ENCODE measurements at places on chromosomes 6 and 20.

- no peaks in the 10 kb centered on the region for H3K36me3 ChIP-seq
- H3K27ac ChIP-seq: no peak overlapping the region
- H3K27me3 ChIP-seq: no peaks in the 10 kb centered on the region
- no peaks in the 10 kb centered on the region for H3K4me1 ChIP-seq
- DNase-seq: no peak
These were observed 1019.5 kb upstream of the CITED2 start for GRCh38 chr6:140393665-140394540.

DNA sequence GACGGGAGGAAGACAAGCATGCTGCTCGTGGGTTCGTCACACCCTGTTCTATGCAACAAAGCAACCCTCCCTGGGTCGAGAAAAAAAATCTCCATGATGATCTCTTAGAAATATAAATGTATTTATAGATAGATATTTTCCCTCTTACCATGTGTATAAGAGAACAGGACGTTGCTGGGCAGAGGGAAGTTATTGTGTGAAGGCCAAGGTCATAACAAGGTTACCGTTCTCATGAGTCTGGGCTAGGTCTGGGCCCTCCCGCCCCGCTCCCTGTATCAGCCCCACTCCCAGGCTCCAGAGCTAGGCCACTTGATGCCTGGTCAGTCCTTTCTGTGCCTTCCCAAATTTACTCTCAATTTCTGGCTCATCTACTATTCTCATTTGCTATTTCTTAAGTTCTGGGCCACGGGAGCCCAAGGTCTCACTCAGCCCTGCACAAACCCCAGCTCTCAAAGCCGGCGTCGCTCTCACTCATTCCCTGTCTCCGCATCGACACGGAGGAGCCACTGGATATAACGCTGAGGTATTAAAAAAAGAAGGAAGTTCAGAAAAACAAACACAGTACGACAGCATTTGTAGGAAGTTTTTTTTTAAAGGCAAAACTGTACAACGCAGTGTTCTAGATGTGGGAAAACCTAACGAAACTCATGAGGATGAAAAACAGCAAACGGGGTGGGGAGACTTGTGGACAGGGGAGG, 96.8 kb downstream of the PSMG4 start:
- peaks cover 7% of the 10 kb centered on the region for H3K4me1 ChIP-seq
- H3K27me3 ChIP-seq: no peaks in the 10 kb centered on the region
- peak overlapping the region; percentile 78 for H3K27ac ChIP-seq
- no peaks in the 10 kb centered on the region for H3K36me3 ChIP-seq
- H3K4me3 ChIP-seq: peak overlapping the region; percentile 63
- peak; percentile 55 for DNase-seq

- no peaks in the 10 kb centered on the region for H3K36me3 ChIP-seq
- no peaks in the 10 kb centered on the region for H3K4me1 ChIP-seq
- no peak overlapping the region for H3K27ac ChIP-seq
- H3K4me3 ChIP-seq: no peak overlapping the region
These were observed 102.6 kb upstream of the LAMP5 start for GRCh38 chr20:9411833-9412232.

DNA sequence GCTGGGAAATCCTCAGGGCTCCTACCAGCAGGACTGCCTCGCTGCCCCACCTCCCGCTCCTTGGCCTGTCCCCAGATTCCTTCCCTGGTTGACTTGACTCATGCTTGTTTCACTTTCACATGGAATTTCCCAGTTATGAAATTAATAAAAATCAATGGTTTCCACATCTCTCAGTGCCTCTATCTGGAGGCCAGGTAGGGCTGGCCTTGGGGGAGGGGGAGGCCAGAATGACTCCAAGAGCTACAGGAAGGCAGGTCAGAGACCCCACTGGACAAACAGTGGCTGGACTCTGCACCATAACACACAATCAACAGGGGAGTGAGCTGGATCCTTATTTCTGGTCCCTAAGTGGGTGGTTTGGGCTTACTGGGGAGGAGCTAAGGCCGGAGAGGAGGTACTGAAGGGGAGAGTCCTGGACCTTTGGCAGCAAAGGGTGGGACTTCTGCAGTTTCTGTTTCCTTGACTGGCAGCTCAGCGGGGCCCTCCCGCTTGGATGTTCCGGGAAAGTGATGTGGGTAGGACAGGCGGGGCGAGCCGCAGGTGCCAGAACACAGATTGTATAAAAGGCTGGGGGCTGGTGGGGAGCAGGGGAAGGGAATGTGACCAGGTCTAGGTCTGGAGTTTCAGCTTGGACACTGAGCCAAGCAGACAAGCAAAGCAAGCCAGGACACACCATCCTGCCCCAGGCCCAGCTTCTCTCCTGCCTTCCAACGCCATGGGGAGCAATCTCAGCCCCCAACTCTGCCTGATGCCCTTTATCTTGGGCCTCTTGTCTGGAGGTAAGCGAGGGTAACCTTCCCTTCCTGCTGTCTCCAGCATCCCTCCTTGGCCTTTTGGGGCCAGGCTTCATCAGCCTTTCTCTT, at the start of gene CFB:
TSS of gene CFB (plus strand) at position 589 of the 863 bp plus-strand sequence. CDS start at position 716, 127 bp downstream.
- no peak within 1 kb of the TSS for H3K27ac ChIP-seq
- H3K27me3 ChIP-seq: no peaks in the 10 kb centered on the region
- H3K36me3 ChIP-seq: no peaks in the 10 kb centered on the region

- no peaks in the 10 kb centered on the region for H3K4me1 ChIP-seq
- no peaks in the 10 kb centered on the region for H3K36me3 ChIP-seq
- DNase-seq: no peak
- H3K27ac ChIP-seq: no peak overlapping the region
These were observed 6.9 kb upstream of the CD40 start for GRCh38 chr20:46111028-46111835.

DNA sequence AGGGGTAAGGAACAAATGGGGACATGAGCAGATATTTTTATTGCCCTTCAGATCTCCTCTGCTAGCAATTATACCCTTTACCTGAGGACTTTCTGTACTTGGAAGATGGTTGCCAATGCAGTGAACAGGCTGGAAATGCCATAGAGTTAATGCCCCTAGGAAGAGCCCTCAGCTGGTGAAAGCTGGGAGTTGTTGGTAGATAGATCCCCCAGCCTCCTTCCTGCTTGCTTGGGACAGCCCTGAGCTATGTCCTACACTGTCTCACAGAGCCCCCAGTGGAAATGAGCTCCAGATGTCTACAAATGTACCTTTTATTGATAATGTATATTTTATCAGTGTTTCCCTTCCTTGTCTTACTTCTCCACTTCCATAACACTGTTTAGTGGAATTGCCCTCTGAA, 87.6 kb upstream of the PAK5 start:
- H3K27me3 ChIP-seq: no peaks in the 10 kb centered on the region
- H3K27ac ChIP-seq: no peak overlapping the region
- H3K4me1 ChIP-seq: no peaks in the 10 kb centered on the region
- H3K36me3 ChIP-seq: no peaks in the 10 kb centered on the region
- no peak for DNase-seq

GRCh38 chr6:45857827-45858226, 157.8 kb downstream of the CLIC5 start:
- H3K4me3 ChIP-seq: no peak overlapping the region

GRCh38 chr6:117564681-117565080, 37.6 kb downstream of the GOPC start:
- H3K4me3 ChIP-seq: no peak overlapping the region
- H3K27ac ChIP-seq: no peak overlapping the region
- no peaks in the 10 kb centered on the region for H3K4me1 ChIP-seq
- no peak for DNase-seq
- H3K36me3 ChIP-seq: no peaks in the 10 kb centered on the region

DNA sequence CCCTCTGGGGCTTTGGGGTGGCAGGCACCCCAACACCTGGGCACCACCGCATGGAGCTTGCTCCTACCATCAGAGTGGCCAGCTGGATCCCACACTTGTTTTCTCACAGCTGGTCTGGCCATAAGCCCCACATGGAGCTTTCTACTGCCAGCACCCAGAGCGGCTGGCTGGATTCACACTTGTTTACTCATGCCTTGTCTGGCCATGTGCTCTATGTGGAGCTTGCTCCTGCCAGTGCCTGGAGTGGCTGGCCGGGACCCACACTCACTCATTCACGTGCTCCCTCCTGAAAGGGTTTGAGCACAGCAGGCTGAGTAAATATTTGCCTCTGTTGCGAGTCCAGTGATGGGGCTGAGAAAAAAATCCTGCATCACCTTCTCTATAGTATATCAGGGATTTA, 487.0 kb downstream of the CD109 start:
- H3K27ac ChIP-seq: no peak overlapping the region
- H3K4me3 ChIP-seq: no peak overlapping the region
- H3K27me3 ChIP-seq: no peaks in the 10 kb centered on the region
- no peaks in the 10 kb centered on the region for H3K4me1 ChIP-seq

- no peak overlapping the region for H3K4me3 ChIP-seq
- H3K27ac ChIP-seq: no peak overlapping the region
- DNase-seq: no peak
These were observed 111.2 kb upstream of the PTCHD4 start for GRCh38 chr6:48222241-48222640.

DNA sequence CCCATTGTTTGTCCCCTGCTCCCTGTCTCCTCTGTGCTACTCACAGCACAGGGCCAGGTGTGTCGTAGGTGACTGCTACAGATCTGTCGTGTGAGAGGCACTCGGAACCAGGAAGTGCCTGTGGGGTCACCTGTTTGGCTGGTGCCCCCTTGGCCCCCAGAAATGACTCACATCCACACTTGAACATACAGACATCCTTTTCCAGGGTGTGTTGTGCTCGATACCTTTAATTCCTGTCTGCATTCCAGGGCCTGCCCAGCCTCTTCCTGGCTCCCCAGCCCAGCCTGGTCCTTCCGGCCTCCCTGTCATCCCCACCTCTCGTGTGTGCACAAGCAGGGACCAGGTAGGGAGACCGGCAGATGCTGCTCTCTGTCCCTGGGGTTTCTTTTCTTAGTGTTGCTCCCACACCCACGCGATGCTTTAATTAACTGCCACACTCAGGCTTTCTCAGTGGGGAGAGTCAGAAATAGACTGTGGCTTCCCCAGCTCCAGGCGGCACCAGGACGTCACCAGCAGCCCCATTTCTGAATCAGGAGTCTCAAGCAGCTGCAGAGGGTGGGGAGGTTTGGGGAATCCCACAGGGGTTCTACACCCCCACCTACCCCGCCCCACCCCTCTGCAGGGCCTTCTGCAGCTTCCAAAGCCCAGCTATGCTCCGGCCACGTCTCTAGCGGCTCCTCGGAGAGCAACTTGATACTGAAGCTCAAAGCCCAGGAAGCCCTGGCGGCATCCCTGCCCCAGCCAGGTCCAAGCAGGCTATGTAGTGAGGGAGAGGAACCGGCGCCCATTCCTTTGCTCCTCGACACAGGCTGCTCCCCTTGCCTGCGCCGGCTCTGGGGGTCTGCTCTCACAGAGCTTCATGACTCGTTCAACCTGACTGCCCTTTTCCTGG, 102.2 kb downstream of the SYCP2 start:
- no peaks in the 10 kb centered on the region for H3K36me3 ChIP-seq
- DNase-seq: no peak

- no peak overlapping the region for H3K27ac ChIP-seq
- DNase-seq: no peak
- H3K4me1 ChIP-seq: no peaks in the 10 kb centered on the region
These were observed 344.8 kb downstream of the THBS2 start for GRCh38 chr6:168908887-168909286.

DNA sequence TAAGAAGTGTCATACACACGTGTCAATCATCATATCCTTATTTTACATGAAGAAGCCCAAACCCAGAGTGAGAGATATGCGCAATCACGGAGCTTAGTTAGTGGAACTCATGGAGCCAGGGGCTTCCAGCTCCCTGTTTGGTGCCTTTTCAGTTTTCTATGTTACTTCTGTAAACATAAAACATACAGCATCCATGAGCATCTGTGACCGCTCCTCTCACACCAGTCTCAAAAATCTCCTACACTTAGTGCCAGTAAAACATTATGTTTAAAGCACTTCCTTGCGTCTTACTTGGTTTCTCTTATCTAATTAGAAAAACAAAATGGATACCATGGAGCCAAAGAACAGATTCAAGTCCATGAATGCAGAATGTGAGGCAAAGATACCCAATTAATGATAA, 240.4 kb downstream of the SLC35F1 start:
- H3K4me3 ChIP-seq: no peak overlapping the region
- no peaks in the 10 kb centered on the region for H3K36me3 ChIP-seq

DNA sequence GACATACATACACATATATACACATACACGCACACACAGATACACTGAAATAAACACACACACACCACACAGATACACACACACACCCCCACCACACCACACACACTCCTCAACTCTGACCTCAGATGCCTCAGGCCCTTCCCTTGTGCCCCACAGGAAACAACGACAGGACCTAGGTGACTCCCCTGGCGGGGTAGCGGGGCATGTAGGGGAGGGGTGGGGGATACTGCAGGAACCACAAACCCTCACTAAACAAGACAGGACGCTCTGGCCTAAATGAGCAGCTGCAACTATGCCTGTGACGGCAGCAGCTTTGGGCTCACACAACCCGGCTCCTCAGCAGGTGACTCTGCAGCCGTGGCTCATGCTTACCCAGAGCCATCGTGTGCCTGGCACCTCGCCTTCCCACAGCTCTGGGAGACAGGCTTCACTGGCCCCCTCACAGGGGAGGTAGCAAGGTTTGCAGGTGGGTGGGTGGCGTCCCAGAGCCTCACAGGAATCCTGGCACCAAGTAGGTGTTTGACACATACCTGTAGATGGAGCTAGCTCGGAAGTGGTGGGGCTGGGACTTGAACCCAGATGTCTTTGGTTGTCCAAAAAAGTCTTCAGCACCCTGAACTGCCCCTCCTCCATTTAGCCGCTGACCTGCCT, 100.8 kb downstream of the GRM4 start:
- no peak overlapping the region for H3K27ac ChIP-seq
- DNase-seq: peak; percentile 17
- H3K36me3 ChIP-seq: no peaks in the 10 kb centered on the region
- H3K4me3 ChIP-seq: no peak overlapping the region

DNA sequence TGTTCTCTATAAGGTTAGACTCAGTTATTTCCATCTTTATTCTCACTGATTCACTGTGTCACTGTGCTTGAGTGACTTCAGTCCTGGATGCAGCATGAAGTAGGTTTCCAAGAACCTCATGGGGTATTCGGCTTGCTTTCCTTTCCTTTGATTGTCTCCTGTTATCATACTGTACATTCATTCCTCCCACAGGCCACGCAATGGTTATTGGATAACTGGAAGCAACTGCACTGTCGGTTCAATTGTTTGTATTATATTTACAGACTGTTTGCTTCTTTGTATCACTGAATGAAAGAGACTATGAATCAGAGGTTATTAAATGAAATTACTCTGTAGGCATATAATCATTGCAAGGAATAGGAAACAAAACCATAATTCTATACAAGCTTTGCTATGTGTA, 129.4 kb downstream of the MAP7 start:
- DNase-seq: no peak
- H3K27ac ChIP-seq: no peak overlapping the region
- H3K36me3 ChIP-seq: no peaks in the 10 kb centered on the region
- H3K4me1 ChIP-seq: no peaks in the 10 kb centered on the region

DNA sequence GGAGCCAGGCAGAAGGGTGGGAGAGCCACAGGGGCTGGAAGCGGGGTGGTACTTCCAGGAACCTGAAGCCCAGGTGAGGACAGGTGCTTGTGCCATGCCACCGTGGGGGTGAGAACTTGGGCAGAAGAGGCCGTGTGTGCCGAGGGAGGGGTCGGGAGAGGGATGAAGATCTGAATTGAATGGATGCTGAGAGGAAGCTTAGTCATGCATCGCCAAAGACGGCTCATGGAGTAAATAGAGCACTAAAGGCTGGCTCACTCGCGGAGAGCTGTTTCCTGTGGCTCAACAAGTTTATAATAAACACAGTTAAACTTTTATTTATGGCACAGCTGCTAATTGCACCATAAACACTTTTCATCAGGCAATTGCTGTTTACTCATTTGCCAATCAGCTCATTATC, 21.7 kb upstream of the MYT1 start:
- H3K4me3 ChIP-seq: no peak overlapping the region
- DNase-seq: no peak
- H3K27me3 ChIP-seq: no peaks in the 10 kb centered on the region
- H3K4me1 ChIP-seq: no peaks in the 10 kb centered on the region

GRCh38 chr20:50116368-50116999, 3.5 kb upstream of the UBE2V1 start:
- no peak for DNase-seq
- H3K27me3 ChIP-seq: no peaks in the 10 kb centered on the region
